Fibroblast of skin of back (primary cell): ENCODE measurements at places on chromosomes 6 and 20.

DNA sequence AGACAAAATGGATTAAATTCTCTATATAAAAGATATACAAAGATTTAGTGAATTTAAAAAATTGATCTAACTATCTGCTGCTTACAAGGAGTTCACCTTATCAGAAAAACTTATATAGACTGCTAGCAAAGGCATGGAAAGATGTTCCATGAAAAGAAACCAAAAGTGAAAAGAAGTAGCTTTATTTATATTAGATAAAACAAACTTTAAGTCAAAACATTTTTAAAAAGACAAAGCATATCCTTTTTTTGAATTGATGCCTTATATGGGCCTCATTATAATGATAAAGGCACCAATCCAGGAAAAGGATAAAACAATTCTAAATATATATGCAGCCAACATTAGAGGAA, 334.2 kb downstream of the MEI4 start:
- DNase-seq = no peak

GRCh38 chr20:16914277-16914676, 166.1 kb downstream of the OTOR start:
- no peak for DNase-seq

- DNase-seq = peak; percentile 42
Measured at GRCh38 chr6:138493413-138493812, 5.9 kb downstream of the NHSL1 start.

GRCh38 chr6:54183616-54184015, 72.4 kb downstream of the MLIP start:
- DNase-seq = no peak

DNA sequence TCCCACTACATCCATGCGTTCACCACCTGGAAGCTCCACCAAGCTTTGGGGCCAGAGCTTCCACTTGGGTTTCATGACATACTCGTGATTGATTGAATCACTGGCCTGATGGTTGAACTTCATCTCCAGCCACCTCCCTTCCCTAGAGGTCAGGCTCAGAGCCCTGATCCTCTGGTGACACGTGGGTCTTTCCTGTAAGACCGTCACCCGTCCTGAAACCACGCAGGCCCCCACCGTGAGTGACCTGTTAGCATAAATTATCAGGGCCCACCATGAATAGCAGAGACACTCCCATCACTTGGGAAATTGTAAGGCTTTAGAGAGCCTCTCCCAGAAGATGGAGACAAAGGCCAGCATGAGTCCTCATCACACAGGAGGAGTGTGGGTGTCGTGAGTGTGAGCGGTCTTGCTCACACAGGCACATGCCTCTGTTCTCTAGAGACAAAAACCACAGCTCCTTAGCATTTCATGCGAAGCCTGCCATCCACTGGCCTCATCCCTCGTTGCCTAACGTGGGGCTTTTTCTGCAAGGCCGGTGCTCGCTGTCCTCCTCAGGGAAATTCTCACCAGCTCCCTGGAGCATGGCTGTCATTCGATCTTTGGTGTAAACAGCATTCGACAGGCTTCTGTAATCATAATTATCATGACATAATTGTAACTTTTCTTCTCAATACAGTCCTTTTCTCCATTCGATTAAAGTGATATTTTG, 65.1 kb upstream of the DUSP22 start:
- peak; percentile 34 for DNase-seq

- peak; percentile 37 for DNase-seq
Measured at GRCh38 chr6:6556738-6557503, 31.6 kb upstream of the LY86 start.

DNA sequence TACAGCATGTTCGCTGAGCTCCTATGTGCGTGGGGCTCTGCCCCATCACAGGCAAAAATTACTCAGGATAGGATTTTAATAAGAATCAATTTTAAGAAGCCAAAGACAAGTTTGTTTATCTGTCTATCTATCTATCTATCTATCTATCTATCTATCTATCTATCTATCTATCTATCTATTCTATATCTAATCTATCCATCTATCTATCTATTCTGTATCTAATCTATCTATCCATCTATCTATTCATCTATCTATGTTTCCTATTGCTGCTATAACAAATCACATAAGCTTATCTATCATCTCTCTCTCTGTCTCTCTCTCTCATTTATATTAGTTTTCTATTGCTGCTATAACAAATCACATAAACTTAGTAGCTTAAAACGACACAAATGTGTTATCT, 1.7 kb downstream of the ARHGAP40 start:
- DNase-seq = no peak

DNA sequence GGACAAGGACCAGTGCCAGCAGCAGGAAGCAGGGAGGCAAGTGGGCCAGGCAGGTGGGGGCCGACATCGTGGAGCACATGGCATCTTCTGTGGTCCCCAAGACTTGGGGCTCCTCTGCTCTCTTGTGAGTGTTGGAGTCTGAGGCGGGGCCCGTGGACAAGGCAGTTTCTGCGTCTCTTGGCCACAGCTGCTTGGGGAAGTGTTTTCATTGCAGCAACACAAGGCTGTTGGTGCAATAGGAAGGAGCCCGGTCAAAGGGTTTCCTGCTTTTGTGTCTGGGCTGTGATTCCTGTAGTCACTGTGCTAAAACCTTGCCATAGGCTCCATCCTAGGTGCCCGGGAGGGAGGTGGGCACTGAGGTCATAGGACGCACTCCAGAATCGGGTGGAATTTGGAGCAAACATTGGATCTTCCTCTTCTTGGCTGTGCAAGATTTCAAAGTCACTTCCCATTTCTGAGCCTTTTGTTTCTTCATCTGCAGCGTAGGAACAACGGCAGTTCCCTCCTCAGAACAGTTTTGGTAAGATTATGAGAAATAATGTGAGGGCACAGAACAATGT, at the start of gene SIRPB2:
TSS of gene SIRPB2 (minus strand) at position 140 of the 560 bp plus-strand sequence. CDS start at position 79, 61 bp downstream.
- DNase-seq = no peak

- no peak for DNase-seq
Measured at GRCh38 chr6:107061125-107062020, 33.4 kb downstream of the MTRES1 start.

DNA sequence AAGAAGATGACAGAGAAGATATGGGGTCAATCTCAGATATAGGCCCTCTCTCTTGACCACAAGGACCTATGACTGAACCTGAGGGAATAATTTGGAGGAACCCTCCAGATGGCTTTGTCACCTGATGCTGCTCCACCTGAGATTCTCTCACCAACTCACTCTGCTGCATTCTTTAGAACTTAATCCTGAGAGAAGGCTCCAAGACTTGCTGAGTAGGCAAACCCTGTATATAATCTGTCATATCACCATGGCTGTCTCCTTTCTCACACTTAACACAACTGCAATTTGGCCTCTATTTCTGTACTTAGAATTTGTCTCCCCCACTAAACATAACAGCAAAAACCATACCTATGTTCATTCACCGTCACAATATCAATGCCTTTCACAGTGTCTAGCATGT, 172.3 kb downstream of the PKHD1 start:
- DNase-seq = no peak

DNA sequence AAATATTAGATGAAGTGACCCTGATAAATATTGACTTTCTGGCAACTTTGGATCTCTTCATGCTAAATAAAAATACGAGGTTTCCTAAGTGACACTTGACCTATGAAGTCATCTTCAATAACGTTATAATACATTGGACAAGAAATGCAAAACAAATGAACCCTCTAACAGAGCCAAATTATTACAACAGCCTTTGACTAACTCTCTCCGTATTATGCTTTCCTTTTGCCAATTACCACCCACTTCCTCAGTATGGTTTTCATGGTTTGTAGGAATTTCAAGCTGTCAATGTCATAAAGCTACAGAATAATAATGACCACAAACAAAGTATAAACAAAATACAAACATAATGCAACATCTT, 210.5 kb downstream of the MOXD1 start:
- peak; percentile 42 for DNase-seq

DNA sequence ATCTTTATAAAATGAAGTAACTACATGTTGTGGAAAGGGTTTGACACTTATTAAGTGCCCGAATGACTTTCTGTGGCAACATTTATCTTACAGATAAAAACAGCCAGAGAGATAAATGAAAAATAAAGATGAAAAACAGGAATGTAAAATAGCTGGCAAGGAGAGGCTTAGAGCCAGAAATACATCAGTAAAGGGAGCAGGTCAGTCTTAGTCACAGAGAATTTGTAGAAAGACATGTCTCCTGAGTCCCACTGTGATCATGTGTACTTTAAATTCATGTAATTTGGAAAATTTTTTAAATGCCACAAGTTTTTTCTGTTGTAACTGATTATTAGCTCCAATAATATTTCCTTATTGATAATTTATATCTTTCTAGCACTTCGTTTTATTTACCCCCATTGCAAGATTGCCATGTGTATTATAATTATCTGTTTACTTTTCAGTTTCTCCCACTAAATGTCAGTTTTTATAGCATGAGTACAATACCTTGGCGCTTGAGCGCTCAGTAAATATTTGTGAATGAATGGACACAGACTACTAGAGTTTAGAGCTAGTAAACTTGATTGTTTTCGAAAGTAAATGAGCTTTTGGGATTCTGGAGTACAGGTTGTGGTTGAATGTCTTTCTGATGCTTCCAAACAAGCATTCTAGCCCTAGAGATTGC, 15.2 kb downstream of the TAB2 start:
- DNase-seq = no peak

GRCh38 chr6:19988555-19988954, 151.4 kb downstream of the ID4 start:
- peak; percentile 42 for DNase-seq

DNA sequence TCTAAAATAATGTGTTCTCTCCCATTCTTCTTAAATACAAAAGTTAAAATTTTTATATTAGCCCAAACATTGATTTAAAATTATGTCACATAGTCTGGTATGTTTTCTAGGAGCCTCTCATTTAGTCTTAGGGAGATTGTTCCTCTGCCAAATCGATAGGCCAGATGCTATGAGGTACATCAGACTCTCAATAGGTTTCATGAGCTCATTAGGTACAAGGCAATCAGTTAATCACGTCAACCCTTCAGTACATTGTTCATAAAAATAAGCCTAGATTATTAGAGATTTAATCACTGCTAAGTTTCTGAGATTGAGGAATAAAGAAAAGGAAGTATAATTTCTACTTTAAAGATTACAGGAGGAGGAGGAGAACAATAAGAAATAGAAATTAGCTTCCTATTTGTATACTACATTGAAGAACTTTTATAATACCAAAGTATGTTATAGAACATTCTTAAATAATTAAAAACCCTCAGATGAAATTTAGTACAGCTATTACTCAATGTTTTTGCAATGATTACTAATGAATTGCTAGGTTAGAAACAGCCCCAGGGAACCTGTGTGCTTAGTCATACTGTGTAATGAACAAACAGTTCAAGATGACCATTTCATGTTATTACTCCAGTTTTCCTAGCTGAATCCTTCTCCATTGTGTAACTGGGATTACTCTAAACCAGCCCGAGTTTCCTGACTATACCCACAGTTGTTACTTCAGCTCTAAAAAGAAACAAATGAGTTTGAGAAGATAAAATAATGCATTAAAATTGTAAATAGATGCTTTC, 117.0 kb downstream of the BMP5 start:
- DNase-seq = peak; percentile 78

DNA sequence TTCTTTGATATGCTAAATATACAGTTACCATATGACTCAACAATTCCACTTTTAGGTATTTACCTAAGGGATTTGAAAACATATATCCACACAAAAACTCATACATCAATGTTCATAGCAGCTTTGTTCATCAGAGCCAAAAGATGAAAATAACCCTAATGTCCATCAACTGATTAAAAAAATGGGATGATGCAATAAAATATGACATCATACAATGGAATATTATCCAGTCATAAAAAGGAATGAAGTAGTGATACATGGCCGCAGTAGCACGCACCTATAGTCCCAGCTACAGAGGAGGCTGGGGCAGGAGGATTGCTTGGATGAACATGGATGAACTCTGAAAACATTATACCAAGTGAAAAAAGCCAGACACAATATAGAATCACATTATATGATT, 101.4 kb upstream of the SIRPA start:
- no peak for DNase-seq

GRCh38 chr6:111740506-111740905, 132.7 kb downstream of the FYN start:
- DNase-seq = no peak

DNA sequence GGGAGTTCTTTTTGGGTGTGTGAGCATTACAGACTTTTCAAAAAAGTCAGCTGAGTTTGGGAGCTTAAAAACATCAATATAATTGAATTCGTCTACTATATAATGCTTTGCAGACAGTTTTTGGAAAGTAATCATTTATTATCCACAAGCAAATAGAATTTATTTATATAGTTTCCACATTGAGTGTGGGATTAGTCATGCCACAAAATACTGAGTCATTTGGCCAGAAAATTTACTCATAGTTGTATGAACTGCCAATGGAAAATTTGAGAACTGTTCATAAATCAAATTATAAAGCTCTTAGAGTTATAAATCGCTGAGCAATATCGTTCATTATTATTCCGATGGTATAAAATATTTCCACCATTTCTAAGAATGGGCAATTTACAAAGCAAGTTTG, 5.0 kb downstream of the BEND6 start:
- peak; percentile 69 for DNase-seq

DNA sequence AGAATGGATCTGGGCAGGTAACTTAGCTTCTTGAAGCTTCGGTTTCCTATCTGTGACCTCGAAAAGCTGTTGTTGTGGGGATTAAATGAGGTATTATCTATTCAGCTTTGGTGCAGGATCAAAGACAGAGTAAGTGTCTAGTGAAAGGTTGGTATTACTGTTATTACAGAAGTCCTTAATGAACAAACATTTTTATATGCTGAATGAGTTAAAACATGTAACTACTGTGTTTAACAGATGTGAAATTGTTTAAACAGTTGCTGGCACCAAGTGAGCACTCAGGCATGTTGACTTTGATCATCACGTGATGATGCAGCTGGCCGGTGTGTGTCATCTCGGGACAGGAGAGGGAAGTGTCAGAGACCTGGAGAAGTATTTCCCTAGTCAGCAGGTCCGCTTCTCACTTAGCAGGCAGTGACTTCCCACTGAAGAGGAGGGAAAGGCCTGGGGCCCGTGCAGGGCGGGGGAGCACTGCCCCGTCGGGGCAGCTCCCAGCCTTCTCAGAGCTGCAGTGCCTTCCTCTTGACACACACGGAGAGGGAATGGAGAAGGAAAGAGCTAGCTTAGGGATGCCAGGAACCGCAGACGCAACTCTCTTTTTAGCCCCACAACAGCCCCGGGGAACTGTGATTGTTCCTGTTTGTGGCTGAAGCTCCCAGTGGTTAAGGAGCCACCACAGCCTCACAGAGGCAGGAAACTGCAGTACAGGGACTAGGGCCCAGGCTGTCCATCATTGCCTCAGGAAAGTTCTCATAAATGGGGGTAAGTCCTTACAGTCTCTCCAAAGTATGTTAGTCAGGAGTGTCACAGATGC, 18.0 kb downstream of the TUBB2A start:
- DNase-seq = peak; percentile 72

GRCh38 chr6:157424491-157425020, 43.6 kb downstream of the ZDHHC14 start:
- DNase-seq = no peak
